ENCODE measurements at places on chromosomes 5 and 9.

DNA sequence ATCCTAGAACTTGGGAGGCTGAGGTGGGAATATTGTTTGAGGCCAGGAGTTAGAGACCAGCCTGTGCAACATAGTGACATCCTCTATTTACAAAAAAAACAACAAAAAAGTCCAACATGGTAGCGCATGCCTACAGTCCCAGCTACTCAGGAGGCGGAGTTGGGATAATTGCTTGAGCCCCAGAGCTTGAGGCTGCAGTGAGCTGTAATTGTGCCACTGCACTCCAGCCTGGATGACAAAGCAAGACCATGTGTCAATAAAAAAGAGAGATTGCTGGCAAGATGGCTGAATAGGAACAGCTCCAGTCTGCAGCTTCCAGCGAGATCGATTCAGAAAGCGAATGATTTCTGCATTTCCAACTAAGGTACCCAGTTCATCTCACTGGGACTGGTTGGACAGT lies 54.8 kb upstream of the FBXL17 start:
- DNase-seq = no peak

DNA sequence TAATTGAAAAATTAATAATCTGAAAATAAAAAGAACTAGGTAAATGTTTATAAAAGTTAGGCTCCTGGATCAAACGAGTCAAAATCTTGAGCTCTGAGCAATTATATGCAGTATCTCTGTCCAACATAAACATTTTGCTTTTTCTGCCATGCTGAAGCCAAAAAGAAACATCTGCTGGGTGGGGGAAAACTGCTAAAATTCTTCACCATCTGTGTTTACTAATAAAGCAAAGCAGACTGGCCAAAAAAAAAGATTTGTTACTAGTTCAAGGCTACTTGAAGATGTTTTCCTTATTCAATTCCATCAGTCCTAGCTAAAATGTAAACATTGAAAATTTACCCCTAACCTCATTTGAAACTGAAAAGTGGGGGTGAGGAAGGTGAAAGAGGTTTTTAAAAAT lies 29.7 kb downstream of the GTF3C4 start:
- no peak for DNase-seq

DNA sequence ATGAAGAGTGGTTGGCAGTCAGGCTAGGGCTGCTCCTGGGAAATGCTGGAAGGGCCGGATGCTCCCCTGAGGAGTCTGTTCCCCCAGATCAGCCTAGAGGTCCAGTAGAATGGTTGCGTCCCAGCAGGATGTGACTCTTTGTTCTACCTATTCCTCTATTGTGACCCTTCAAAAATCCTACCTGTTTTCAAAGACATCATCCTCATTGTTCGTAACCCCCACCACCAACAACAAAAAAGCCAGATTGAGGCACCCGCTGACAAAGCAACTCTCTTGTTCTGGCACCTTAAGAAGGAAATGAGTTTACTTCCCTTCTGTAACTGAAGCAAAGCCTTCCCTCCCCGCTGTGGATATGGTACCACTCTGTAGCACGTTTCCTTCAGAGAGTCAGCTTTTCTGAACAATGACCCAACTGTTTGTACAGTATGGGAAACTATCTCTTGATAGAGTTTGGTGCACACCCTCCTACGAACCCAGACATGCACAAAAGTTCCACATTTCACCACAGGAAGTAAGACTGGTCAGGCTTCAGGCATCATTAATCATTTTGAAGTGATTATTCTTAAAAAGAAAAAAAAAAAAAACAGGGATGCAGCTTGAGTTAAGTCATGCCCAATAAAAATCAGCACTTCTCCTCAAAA lies 207.2 kb downstream of the ENC1 start:
- no peak for DNase-seq

DNA sequence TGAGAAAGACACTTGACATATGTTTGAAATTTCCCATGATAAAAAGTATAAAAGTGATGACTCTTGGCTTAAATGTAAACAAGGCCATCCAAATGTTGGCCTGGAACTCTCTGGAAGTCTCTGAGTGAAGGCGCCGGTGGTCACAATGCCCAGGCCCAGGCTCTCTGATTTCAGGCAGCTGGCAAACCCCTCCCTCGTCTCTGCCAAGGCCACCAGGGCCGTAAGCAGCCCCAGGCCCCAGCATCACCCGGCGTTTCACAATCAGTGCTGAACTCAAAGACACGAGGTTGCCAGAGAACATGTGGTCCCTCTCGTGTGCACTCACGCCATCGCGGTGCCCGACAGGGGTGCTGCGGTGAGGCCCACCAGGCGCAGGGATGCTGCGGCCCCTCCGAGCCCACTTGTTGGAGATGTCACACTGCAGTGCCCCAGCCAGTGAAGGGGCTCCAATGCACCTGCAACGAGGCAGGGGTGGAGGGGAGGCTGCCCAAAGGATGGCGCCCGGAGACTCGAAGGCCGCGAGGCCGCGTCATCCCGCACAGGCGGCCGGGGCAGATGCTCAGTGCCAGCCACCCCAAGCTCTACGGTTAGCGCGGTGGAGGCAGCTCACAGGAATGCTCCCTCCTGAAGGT lies 15.0 kb downstream of the LPCAT1 start:
- DNase-seq = no peak

GRCh38 chr9:134564431-134565170 lies 77.0 kb upstream of the COL5A1 start:
- no peak for DNase-seq

DNA sequence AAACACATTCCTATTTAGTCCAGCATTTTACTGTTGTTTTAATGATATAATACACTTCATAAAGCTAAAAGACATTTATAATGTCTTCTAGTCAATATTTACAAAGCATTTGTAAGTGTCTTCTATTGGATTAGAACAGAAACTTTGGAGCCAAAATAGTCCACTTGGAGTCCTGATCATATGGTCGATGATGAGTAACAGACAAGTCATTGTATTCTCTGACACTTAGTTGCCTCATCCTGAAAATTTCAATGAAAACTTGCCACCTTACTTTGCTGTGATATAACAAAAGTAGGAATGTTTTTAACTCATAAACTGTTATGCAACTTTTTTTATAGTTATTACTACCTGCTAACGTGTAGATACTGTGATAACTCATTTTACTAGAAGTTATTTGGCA lies 132.5 kb downstream of the GABRB2 start:
- no peak for DNase-seq

- DNase-seq = no peak
Observed at GRCh38 chr5:98066910-98067309, 706.6 kb upstream of the RGMB start.

DNA sequence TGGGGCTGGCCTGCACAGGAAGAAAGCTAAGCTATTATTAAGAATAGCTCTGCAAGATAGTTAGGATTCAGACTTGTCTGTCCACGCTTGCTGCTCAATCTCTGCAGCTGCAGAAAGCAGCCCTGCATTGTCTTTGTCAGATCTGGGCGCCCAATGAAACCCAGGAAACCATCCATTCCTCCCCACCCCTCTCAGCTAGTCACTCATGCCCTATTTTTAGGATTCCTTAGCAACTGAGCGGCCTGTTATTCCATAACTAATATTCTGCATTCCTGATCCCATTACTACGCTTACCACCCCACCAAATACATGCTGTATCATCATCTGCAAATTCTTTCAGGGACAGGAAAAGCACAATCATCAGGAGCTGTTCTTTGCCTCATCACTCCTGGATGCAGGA lies 52.9 kb upstream of the APC start:
- no peak for DNase-seq

Data from stimulated activated CD8-positive, alpha-beta memory T cell treated with anti-CD3 and anti-CD28 coated beads, Interleukin-2, amount 100 ng/mL, for 48 hours (primary cell).